Germinal center (tissue), 1 donor: ENCODE measurements at places on chromosomes 12 and 14.
A peak's percentile ranks its signal among the peaks of the same experiment; 100 is the strongest.

DNA sequence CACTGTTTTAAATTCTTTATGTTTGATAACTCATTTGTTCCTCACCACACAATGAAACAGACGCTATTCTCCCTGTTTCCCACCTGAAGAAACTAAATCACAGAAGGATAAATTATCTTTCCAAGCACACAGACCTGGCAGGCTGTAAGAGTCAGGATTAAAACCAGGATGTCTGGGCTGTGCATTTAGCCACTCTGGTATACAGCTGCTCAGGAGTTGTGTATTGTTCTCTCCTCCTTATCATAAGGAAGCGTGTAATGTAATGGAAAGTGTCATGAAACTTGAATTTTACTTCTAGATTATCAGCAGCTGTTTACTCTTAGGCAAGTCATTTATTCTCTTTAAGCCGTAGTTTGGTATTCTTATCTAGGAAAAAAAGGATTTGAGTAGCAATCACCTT is 154.8 kb upstream of the LRIG3 start:
- DNase-seq: no peak

GRCh38 chr12:84913129-84913515 is 523 bp upstream of the SLC6A15 start:
- DNase-seq: no peak

- no peak for DNase-seq
Measured at GRCh38 chr12:43011383-43011926, 421.9 kb upstream of the PRICKLE1 start.

DNA sequence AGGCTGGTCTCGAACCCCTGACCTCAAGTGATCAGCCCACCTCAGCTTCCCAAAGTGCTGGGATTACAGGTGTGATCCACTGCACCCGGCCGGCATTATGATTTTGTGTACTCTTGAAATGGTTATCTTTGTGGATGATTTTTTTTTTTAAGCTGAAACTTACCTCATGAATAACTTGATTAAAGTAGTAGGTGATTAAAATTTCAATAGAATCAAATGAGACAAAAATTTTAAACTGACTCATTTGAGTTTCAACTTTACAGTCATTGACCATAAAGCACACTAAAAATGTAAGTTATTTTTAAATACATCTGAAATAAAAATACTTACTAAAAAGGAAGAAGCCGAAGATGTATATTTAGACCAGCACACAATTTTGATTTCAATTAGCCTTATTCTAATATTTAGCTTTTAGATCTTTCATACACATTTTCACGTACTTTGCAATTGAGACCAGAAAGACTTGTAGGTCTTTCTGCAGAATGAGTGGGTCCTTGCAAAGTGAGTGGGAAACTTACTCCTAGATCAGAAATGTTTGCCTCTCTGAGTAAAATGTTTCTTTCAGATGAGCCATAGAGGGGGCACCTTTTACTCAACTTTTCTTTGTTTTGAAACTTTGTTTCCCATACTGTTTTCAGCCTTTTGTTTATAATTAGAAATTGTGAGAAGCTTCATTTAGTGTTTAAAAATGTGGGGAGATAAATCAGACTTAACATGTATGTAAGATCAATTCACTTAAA is 34.2 kb downstream of the TMPO start:
- no peak for DNase-seq

- no peak for DNase-seq
Measured at GRCh38 chr12:130436741-130437501, 99.2 kb downstream of the PIWIL1 start.

DNA sequence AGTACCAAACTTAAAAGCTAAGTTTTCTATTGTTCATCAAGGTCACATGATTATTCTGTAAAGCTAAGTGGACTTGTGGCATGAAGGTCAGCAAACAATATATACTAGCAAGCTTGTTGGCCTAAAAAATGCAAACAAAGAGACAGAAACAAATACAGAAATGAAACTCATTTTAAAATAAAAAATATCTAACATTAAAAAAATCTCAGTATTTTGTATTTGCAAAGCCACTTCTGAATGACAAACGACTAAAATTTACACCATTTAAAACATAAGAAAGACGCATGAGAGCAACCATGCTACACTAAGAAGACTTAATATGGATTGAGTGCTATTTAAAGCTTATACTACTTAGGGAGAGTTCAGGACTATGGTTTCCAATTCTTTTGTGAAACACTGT is 72.8 kb upstream of the BBS10 start:
- no peak for DNase-seq

- DNase-seq: peak; percentile 54
Measured at GRCh38 chr14:20624495-20625070, 16.9 kb downstream of the OR6S1 start.

GRCh38 chr14:22774011-22774706 is 7.7 kb downstream of the OXA1L start:
- no peak for DNase-seq

GRCh38 chr14:61475316-61475715 is 153.9 kb downstream of the PRKCH start:
- no peak for DNase-seq

DNA sequence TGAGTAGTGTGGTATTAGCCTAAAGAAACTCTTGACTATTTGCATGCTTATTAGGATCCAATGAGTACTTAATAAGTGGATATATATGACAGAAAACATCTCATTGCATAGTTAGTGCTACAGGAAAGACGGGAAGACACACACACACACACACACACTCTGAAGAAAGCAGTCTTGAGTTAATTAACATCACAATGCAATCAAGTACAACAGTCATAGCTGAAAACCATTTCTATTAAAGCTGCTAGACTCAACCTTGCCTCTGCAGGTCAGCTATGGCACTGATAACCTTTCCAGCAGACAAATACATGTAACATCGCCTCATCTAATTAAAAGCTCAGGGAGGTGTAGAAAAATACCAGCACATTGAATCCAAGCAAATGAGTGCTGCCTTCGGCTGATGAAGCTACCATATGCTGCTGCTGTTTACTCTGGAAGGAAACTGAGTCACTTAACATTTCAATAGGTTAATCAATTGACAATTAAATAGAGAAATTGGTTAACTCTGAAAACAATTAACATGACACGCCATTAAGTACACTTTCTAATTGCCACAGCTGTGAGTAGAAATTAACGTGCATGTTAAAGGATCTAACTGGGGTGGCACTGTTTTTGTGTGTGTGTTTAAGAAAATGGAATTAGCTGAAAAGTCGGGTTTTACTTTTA is 93.2 kb upstream of the OTX2 start:
- DNase-seq: no peak

GRCh38 chr12:96132819-96133218 is 61.4 kb upstream of the ELK3 start:
- DNase-seq: no peak

GRCh38 chr14:100810861-100811461 is 15.0 kb upstream of the MEG3 start:
- no peak for DNase-seq

- peak; percentile 79 for DNase-seq
Measured at GRCh38 chr14:73753887-73754795, 40.0 kb upstream of the PNMA1 start.

- DNase-seq: no peak
Measured at GRCh38 chr14:96410119-96410518, 18.2 kb downstream of the AK7 start.

GRCh38 chr12:63994704-63995103 is 150.2 kb downstream of the SRGAP1 start:
- no peak for DNase-seq

DNA sequence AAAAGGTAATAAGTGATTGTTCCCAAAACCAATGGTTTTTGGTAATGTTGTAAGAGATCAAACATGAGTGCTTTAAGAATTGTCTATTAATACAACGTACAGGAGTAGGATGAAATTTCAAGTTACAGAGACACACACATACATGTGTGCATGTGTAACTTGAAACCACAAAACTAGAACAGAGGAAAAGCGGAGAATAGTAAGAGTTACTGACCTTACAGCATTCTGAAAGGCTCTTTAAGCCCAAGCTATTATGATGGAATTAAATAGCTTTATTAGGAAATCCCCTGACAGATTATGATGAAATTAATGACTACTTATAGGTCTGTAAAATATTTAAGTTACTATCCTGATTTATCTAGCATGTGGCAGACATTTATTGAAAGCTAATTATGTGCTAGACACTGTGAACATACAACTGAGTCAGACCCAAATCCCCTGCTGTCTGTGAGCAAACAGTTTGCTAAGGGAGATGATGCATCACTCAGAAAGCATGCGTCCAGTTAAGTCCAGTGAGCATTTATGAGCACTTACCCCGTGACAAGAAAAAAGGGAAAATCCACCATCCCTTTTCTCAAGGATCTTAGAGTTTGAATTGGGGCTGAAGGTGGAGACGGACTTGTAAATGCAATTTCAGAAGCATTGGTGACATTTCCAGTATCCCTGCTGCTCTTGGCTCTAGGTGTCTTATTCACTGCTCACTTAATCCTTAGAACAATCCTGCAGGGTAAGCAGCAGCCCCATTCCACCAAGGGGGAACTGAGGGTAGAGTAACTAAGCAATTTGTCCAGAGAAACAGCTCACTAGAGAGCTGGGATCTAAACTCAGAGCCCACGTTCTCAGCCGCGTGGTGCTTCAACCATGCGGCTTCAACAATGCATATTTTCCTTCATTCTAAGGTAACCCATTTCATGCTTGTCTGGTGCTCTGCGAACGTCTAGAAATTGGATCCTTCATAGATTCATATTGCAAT is 117.4 kb downstream of the EML1 start:
- no peak for DNase-seq

GRCh38 chr12:8771072-8771471 is 51.3 kb upstream of the A2ML1 start:
- DNase-seq: no peak

- no peak for DNase-seq
Measured at GRCh38 chr12:123151457-123152454, 866 bp upstream of the PITPNM2 start.

DNA sequence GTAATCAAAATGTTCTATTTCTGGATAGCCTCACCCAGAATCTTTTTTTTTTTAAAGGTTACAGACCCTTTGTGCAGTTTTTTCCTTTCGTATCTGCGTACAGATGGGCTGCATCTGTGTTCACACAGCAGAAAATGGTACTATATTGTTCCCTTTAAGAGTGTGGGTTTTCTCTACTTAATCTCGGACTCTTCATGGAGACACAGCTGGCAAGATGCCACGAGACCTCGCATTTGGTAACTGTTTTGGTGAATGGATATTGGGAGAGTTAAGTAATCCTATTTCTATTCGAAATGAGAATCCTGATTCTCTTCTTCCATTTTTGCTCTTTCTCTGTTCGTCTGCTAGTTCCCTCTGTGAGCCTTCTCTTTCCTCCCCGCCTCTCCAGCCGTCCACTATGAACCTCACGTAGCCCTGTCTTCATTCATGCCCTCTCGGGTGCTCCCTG is 85.7 kb downstream of the SAMD4A start:
- DNase-seq: no peak

GRCh38 chr14:96580566-96580965 is 78.4 kb downstream of the PAPOLA start:
- DNase-seq: no peak

- DNase-seq: no peak
Measured at GRCh38 chr12:18546399-18546798, 191.4 kb downstream of the PLCZ1 start.

- DNase-seq: no peak
Measured at GRCh38 chr12:125272383-125272933, 207.2 kb downstream of the AACS start.

DNA sequence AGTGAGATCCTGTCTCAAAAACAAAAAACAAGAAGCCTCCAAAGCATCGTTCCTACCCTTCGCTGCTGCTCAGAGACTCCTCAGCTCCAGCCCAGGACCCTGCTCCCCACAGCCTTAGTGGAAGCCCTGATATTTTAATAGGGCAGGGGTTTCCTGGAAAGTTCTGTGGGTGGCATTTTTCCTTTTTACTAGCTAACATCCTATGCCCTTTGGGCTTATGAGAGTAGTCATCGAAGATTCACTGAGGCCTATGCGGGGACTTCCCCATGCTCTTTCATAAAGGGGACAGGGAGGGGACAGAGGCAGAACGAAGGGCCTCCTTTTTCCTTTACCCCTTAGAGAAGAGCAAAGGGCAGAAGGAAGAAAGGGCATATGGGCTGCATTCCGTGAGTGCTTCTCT is 8.3 kb downstream of the LAG3 start:
- no peak for DNase-seq

- peak; percentile 48 for DNase-seq
Measured at GRCh38 chr14:61388173-61388975, 67.0 kb downstream of the PRKCH start.

GRCh38 chr14:104247336-104248202 is 109.2 kb downstream of the KIF26A start:
- no peak for DNase-seq

- no peak for DNase-seq
Measured at GRCh38 chr12:56337753-56338251, 882 bp upstream of the IL23A start.

DNA sequence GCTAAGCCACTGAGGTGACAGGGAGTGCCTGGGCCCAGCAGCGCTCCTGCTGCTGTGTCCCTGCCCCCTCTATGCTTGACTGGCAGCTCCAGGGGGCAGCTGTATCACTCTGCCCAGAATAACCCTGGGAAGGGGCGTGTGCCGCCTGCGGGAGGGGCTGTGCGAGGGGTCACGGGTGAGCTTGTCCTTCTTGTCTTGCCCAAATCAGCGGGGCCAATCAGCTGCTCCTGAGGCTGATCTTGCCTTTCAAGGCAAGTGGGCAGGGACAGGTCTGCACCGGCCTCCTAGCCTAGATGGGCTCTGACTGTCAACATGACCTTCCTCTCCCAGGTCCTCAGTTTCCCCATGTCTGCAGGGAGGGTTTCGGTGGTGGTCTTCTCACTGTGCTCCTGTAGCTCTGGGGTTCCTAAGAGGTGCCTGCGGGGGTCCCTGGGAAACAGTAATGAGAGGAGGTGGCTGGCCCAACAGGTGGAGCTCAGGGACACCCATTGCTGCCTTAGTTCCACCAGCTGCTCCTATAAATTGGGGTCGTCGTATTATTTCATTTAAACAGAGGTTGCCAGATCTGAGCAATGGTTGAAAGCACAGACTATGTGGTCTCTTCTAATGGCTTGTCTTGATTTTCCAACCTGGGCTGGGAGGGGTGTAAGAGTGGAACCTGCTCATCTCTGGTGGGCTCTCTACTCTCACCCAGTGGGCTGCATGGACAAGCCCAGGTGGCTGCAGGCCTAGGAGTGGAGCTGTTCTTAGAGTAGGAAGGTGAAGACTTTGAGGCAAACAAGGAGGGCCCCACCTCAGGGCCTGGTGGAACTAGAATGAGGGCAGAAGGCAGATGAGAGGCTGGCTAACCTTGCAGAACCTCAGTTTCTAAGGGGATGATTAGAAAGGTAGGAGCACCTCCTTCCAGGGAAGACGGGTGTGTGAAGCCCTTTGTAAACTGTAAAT is 11.7 kb downstream of the RTL1 start:
- DNase-seq: no peak
